ENCODE measurements at places on chromosomes 4 and X.
A peak's percentile ranks its signal among the peaks of the same experiment; 100 is the strongest.

- DNase-seq, result no peak
Observed at GRCh38 chr4:95319169-95319568, 229.6 kb downstream of the UNC5C start.

- no peak for DNase-seq
Observed at GRCh38 chr4:78779280-78779679, 3.1 kb downstream of the BMP2K start.

DNA sequence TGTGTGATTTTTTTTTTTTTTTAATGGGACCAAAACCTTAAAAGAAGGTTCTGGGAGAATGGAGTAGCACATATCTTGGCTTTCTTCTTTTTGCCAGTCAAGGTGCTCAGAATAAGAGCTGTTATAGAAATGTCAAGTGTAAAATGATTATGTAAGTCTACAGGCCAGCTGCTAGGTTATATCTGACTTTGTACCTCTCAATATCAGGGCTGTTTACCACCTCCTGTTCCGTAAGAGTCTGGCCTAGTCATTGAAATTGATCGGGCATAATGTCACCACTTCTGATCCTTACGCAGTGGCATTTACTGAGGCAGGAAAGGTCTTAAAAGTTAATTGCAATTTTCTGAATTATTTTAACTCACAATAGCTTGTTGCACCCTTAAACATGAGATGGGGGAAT lies 41.1 kb downstream of the LIMCH1 start:
- DNase-seq, result no peak

DNA sequence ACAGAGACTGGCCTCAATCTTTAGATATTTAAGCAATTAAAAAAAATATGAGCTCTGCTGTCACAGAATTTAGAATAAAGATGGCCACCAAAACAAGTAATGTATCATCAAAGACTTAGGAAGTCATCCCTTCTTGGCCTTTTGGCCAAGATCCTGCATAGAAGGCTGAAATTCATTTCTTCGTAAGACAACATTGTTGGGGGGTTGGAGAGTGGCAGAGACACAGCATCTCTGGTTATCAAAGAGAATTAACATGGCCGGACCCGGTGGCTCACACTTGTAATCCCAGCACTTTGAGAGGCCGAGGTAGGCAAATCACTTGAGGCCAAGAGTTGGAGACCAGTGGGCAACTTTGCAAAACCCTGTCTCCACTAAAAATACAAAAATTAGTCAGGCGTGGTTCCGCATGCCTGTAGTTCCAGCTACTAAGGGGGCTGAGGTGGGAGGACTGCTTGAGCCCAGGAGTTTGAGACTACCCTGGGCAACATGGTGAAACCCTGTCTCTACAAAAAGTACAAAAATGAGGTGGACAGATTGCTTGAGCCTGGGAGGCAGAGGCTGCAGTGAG lies 4.0 kb downstream of the PPM1K start:
- DNase-seq, result no peak

GRCh38 chrX:129318375-129318774 lies 204.9 kb downstream of the SMARCA1 start:
- no peak for DNase-seq

DNA sequence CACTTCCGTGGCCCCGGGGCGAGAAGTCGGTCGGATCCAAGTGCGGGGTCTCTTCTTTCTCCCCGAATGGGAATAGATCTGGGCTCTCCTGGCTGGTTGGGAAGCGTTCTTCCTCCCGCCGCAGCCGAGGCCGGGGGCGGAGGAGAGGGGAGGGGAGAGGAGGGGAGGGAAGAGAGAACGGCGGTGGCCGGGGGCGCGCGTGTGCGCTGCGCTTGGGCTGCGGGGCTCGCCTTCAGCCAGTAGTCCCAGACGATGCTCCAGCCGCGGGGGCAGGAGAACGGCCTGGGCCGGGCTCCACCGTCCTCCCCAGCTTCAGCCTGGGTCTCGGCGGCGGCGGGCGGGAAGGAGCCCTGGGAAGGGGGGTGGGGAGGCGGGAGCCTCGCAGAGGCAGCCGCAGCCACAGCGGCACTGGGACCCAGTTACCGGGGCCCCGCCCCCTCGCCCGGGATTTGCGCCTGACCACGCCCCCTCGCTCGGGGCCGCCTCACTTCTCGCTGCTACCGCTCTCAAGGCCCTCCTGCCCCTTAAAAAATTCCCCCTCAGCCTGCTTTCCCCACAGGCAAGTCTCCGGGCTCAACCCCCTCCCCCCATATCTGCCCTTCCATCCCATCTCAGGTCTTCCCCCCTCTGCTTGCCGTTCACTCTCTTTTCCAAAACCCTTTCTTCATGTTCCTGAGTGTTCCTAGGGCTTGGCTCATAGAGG lies at the start of gene FGD1:
Gene FGD1, minus strand, starts transcription at position 421 of the 703 bp plus-strand sequence. CDS start 802 bp downstream, outside the sequence.
- DNase-seq, result peak; percentile 24

DNA sequence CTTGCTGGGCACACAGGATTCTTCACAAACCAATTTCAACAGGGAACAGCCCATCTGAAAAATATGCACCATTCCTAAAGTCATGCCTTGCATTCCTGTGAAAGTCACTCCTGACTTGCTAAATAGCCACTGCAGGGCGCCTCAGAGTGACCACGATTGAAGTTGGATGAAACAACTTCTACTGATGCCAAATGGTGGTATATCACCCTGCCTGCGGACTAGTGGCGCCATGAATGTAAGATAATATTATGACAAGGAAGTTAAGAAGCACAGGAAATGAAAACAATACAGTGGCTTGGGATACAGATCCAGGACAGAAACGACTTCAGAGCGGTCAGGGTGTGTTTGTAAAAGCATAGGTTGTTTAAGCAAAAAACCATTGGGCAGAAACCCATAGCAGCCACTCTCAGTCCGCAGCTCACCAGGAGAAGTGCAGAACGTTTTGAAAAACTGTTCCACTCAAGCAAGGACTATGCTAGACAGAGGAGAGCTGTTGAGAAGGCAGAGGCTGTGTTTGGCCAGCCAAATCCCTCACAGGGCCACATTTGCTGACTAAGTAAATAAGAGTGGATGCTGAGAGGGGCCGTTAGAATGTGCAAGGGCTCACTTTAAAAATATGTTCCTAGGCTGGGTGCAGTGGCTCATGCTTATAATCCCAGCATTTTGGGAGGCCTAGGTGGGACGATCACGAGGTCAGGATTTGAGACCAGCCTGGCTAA lies 250.4 kb downstream of the PTTG2 start:
- DNase-seq, result no peak

Measured in activated naive CD8-positive, alpha-beta T cell treated with anti-CD3 and anti-CD28 coated beads for 36 hours (primary cell).